Germinal center (tissue), 1 donor: ENCODE measurements at places on chromosomes 5 and 9.

DNA sequence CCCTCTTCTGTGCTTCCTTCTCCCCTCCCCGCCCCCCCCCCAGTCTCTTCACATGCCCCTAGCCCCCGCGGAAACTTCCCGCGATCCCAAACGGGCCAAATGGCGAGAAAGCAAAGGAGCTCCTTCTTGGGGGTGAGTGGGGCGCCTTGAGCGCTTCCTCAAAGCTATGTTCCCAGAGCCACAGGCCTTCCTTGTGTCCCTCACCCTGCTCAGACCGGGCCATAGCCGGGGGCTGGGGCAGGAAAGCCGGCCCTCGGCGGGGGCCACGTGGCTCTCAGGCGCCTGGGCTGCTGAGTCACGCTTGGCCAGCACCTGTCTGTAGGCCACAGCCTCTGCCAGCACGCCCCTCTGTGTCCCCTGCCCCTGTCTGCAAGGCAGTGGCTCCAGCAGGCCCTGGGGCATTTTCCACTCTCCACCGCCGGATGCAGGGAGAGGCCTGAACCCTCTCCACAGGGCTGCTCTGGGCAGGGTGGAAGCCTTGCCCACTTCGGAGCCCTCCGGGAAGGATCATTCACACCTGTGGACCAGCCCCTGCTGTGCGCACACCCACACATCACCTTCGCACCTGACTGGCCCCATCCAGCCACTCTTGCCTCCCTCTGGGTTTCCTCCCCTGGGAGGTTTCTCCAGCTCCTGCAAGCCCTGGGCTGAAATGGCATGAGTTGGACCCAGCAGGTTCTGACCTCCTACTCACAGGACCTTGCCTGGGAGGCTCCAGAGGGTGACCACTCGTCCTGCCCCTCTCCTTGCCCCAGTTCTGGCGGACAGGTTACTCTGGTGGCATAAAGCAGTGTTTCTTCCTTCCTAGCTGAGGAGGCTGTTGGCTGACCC is 1.2 kb upstream of the SQSTM1 start:
- DNase-seq, result no peak

GRCh38 chr5:18761801-18762200 is 1127.5 kb downstream of the TAF11L14 start:
- no peak for DNase-seq

- DNase-seq, result no peak
Measured at GRCh38 chr5:76606701-76607100, 16.5 kb downstream of the F2RL2 start.

GRCh38 chr5:56729488-56729887 is 85.9 kb upstream of the MAP3K1 start:
- no peak for DNase-seq

GRCh38 chr5:180343110-180343830 is 9.9 kb downstream of the GFPT2 start:
- DNase-seq, result no peak

- DNase-seq, result peak; percentile 11
Measured at GRCh38 chr5:78320401-78320800, 25.9 kb upstream of the AP3B1 start.

DNA sequence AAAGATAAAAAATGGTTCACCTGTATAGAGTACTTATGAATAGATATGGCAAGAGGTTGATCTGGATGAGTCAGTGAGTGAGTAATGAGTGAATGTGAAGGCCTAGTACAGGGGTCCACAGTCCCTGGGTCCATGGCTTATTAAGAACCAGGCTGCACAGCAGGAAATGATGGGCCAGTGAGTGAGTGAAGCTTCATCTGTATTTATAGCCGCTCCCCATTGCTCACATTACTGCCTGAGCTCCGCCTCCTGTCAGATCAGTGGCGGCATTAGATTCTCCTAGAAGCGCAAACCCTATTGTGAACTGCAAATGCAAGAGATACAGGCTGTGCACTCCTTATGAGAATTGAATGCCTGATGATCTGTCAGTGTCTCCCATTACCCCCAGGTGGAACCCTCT is 307.7 kb upstream of the ZNF608 start:
- no peak for DNase-seq

GRCh38 chr9:12698986-12699385 is 5.8 kb downstream of the TYRP1 start:
- no peak for DNase-seq

DNA sequence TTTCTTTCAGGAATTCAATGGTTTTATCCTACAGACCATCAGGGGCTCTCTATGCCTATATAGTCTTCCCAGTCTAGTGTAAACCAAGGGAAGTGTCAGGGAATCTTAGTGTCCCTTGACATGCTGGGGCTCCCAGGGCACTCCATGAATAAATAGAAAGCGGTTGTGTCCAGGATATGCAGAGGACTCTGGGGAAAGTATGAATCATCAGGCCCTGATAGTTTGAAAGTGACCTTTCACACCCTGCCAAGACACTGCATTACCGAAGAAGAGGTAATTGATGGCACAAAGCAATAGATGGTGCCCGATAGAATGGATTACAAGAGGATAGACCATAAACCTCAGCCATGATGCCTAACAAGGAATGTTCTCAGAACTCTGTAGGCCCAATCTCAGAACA is 163.3 kb upstream of the DAPK1 start:
- DNase-seq, result no peak

GRCh38 chr5:173395933-173396308 is 67.7 kb upstream of the STC2 start:
- no peak for DNase-seq

DNA sequence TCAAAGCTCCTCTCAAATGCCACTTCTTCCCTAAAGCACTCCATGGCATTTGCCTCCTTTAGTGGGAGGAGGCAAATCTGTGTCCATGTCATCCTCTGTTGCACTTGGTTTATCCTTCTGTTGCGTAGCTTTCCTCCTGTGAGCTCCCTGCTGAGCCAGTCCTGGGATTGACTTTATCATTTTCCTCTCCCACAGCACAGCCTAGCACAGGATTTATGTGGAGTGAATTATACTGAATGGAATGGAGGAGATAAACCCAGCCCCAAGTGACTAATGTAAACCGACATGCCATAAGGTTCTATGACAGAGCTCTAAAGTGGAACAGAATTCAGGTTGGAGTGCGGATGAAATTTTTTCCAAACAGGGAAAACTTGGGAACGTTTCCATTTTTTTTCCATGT is 26.4 kb upstream of the TOMM5 start:
- DNase-seq, result no peak

DNA sequence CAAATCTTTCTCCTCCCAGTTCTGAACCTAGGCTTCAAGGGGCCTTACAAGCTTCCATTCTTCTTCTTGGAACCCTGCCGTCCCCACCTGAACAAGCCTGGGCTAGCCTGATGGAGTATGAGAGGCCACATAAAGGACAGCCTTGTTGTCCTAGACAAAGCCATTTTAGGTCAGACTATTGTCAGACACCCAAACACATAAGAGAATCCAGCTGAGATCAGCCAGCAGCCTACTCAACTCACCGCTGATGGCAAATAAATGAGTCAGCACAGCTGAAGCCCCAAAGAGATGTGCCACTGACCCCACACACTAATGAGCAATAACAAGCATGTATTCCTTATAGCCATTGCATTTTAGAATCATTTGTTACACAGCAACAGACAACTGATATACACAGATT is 33.8 kb downstream of the SVEP1 start:
- no peak for DNase-seq
